ENCODE measurements at places on chromosomes 2 and 18. TPM values are rescaled to one million over a fixed set of nuclear protein-coding genes. Genes with fewer than 3 reads are reported as not detected.

- DNase-seq = no peak
Observed at GRCh38 chr18:34314847-34315246, 90.1 kb upstream of the NOL4 start.

- DNase-seq = no peak
Observed at GRCh38 chr2:127347734-127348392, 39.9 kb downstream of the MAP3K2 start.

SAG gene
- polyA plus RNA-seq = 0.17 TPM

- no peak for DNase-seq
Observed at GRCh38 chr18:36812678-36813077, 16.1 kb downstream of the TPGS2 start.

DNA sequence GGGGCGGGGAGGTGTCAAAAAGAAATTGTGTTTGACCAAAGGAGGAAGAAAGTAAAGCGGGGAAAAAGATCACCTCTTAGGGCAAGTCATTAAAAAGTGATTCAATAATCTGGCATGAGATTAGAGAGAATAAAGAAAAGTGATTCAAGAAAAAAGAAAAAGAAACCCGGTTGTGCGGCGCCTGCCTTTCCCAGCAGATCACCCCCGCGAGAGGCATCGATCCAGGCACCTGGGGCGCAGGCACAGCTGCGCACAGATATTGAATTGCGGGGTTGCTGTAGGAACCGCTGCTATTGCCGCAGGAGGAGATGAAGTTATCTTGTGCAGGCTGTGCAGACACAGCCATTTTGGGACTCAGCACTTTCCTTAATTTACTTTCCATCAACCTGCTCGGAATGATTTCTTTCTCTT, 71.2 kb downstream of the PLB1 start:
- no peak for DNase-seq

DNA sequence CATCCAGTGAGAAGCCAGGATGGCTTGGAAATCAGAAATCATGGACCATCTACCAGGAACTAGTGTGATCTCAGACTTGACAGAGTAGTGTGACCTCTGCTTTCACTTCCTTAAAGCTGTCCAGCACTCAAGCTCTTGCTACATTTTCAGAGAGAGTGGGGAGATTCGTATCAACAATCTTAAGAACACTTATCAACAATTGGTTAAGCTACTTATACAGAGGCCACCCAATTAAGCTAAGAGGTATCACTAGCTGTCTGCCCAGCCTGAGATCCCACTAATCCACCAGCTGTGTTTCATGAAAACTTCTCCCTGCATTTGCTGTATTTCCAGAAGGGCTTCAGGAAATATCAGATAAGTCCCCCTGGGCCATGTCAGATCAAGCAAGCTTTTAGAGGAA, 4.2 kb downstream of the RPRM start:
- DNase-seq = no peak

DNA sequence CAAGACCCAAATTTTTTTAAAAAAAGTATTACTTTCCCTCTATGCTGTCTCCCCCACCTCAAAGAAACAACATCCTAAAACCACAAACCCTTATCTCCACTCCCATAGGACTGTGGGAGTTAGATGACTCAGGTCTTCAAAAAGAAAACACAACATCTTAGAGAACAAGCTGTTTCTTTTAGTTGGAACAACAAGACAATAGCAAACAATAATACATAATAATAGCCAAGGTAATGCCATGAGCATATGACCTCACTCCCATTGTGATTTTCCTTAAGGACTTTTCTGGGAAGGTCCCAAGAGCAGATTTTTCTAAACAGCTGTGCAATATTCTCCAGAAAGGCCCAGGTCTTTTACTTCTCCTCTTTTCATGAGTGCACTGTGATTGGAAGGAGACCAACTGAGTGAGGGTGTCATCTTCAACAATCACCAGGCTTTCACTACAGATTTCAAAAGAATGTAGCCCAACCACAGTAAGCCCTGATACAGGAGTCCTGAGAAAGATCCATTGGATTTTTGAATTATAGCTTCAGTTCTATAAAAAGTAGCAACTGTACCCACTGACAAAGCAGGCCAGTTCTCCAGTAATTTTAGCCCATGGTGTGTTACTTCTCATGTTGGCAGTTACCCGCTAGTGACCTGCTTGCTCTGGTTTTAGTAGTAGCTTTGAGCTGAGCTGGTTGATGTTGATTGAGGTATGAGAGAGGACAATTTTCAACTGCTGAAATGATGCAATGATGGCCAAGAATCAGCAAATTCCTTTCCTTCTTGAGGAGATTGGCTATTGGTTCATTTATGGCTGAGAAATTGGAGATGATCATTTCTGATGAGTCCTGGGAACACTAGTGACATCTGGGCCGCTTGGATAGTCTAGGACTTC, 144.5 kb upstream of the TCF4 start:
- DNase-seq = no peak

ZNF804A gene
- 0.09 TPM for polyA plus RNA-seq

GRCh38 chr2:158414538-158414937, 42.0 kb downstream of the CCDC148 start:
- no peak for DNase-seq

- DNase-seq = no peak
Observed at GRCh38 chr2:162646794-162647193, 191.8 kb downstream of the KCNH7 start.

SEC11C gene
- 102 TPM for polyA plus RNA-seq

NAPG gene
- polyA plus RNA-seq = 30.4 TPM

- DNase-seq = no peak
Observed at GRCh38 chr18:21099442-21099841, 12.2 kb downstream of the ROCK1 start.

LRRC30 gene
- not detected for polyA plus RNA-seq

CIB4 gene
- 1.7 TPM for polyA plus RNA-seq

- DNase-seq = no peak
Observed at GRCh38 chr2:127581516-127582490, 46.3 kb downstream of the MYO7B start.

GRCh38 chr18:39793609-39794008, 2161.4 kb upstream of the PIK3C3 start:
- peak; percentile 51 for DNase-seq

- no peak for DNase-seq
Observed at GRCh38 chr18:77056344-77057005, 76.1 kb downstream of the MBP start.

DNA sequence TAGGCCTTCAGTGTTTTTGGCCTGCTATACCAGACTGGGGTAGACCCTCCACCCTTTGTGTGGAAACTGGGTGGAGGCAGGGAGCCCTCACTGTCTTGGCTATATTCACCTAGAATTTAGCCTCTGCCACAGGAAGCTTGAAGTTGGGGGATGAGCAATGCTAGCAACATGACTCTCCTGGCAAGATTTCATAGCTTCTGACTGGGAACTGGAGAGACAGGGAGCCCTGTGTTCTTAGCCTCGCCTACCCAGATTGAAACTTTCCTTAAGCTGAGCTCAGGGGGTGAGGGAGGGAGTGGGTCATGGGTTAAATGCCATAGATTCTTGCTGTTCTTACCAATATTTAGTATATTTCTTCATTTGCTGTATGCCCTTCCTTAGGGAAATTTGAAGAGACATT, 46.8 kb upstream of the FAM98A start:
- no peak for DNase-seq

GRCh38 chr2:64630752-64631151, 23.0 kb downstream of the SERTAD2 start:
- DNase-seq = no peak

DNA sequence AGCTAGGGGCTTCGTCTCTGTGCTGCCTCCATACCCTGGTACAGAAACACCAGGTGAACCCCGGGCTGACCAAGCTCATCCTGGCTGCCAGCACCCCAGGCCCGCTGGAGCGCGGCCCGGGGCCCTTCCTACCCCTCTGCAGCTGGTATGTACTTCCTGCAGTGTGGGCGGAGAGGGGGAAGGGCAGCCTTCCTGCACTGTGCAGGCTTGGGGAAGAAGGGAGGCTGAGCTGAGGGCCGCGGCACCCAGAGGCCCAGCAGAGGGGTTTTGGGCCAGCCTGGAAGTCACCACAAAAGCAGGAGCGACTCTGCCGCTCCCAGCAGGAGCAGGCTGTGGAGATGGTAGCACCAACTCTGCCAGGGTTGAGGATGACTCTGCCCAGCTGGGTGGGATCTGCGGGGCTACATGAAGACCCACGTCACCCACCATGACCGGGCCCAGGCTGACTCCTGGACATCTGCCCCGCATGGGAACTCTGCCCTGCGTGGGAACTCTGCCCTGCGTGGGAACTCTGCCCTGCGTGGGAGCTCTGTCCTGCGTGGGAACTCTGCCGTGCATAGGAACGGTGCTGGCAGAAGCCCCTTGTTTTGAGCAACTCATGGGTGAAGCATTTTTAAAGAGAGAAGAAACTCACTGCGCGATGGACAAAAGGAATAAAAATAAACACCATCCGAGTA, 273.3 kb downstream of the NDUFA10 start:
- peak; percentile 71 for DNase-seq

PAX8 gene
- 16.8 TPM for polyA plus RNA-seq

RNU2-63P gene
- polyA plus RNA-seq = not detected

- DNase-seq = no peak
Observed at GRCh38 chr2:200624026-200624425, 38.2 kb downstream of the AOX1 start.

RAB31 gene
- 33.1 TPM for polyA plus RNA-seq

GRCh38 chr2:67923696-67924095, 139.1 kb downstream of the C1D start:
- no peak for DNase-seq

Measured in left lung (tissue), 14 donors.